GM04503 (cell line): ENCODE measurements at places on chromosomes 7 and 10.
A peak's percentile ranks its signal among the peaks of the same experiment; 100 is the strongest.

DNA sequence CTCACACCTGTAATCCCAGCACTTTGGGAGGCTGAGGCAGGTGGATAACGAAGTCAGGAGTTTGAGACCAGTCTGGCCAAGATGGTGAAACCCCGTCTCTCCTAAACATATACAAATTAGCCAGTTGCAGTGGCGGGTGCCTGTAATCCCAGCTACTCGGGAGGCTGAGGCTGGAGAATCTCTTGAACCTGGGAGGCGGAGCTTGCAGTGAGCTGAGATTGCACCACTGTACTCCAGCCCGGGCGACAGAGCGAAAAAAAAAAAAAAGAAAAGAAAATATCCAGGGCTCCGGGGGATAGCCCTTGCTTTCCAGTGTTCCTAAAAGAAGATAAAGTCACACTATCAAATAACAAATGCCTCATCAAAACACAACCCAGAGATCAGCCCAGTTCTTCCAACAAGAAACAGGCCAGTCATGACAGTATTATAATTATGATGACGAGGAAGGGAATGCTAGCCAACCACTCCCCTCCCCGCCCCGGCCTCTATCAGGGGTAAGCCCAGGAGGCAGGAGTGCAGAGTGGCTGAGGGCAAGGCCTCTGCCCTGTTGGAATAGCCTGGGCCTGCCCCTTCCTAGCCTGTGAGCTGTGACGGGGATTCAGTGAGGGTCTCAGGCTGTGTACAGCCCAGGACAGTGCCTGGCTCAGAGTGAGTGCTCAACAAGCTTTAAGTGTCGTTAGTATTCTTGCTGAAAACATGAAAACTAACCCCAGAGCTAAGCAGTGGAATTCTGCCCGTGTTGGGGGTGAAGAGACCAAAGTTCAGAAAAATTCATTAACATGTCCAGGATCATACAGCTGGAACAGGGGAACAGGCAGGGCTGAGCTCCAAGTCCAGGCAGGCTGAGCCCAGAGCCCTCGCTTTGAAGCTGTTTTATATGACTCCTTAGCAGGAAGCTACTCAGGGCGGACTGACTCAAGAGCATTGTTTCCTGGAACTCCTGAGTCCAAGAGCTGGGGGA lies 54.3 kb downstream of the FAM241B start:
- no peak for DNase-seq

- DNase-seq: no peak
Observed at GRCh38 chr7:156969972-156970420, 20.5 kb downstream of the NOM1 start.

DNA sequence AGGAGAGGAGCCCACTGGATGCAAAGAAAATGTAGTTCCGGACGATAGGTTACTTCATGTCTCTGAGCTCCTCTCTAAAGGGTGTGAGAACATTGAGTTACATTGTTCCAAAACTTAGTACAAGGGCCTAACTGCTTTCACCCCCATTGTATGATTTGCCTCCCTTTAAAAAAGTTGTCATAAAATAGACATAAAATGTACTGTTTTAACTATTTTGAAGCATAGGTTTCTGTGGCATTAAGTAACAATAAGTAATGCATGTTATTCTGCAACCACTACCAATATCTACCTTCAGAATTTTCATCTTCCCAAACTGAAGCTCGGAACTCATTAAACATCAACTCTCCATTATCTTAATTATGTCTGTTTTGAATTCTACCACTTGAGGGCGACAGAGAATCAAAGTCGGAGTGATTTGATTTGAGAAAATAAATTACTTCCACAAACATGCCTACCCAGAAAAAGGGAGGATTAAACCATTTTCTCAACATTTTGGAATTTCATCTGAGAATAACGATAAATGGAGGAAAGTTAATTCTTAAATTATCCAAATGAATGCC lies 2.7 kb downstream of the IGFBP1 start:
- no peak for DNase-seq

- no peak for DNase-seq
Observed at GRCh38 chr10:29248158-29248557, 40.7 kb upstream of the LYZL1 start.

GRCh38 chr10:49367600-49367999 lies 28.3 kb downstream of the DRGX start:
- no peak for DNase-seq

DNA sequence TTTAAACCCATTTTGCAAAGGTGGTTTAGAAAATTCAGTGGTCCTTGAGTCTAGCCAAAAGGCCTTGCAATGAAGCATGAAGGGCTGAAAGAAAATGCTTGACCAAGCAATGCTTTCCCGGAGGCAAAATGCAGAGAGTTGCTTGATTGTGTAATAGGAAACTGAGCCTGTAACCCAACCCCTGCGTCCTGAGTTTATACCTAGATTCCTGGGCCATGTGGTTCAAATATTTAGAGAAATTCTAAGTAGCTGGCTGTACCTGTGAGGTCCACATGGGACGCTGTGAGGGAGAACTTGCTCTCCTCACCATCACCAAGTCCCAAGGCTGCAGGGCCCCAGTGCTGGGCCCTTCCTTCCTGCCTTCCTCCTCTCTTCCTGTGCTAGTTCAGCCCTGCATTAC lies 45.7 kb downstream of the CXCL12 start:
- DNase-seq: no peak

DNA sequence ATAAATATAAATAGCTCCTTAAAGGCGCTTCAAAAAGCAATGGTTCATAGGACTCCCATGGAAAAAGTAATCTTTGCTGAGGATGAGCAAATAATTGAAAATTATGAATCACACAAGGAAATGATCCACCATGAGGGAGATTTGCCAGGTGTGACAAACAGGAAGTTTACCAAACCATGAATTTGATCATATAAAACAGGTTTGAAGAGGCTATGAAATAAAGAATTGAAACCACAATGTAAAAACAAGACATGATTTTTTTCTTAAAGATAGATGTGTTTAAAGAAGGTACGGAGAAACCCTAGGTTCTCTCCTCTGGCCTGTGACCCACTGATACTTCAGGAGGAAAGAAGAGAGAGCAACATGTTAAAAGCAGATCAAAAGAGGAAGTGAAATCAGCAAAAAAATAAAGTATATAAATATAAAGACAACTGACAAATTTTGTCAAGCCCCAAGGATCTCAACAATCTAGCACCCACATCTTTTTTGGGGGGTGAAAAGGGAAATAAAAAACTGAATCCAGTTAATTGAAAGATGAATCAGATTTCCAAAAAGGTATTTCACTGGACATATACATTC lies 111.3 kb upstream of the ASAH2 start:
- DNase-seq: no peak

DNA sequence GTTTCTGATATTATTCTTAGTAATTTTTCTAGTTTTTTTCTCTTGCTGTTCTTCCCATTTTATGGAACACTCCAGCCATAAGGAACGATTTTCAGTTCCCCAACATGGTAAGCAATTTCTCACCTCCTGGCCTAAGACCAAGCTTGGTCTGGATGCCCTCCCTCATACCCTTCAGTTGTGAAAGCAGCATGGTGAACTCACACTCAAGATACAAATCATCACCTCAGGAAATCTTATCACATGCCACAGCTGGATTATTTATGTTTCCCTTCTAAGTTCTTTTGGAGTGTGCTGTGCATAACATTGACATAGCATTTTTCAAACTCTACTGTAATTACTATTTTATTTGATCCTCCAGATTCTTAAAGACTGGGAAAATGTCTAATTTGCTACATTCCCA lies 216.6 kb downstream of the AGMO start:
- no peak for DNase-seq

- no peak for DNase-seq
Observed at GRCh38 chr10:107970512-107970911, 806.0 kb upstream of the SORCS1 start.

- no peak for DNase-seq
Observed at GRCh38 chr10:20970044-20970443, 72.9 kb upstream of the NEBL start.

- DNase-seq: no peak
Observed at GRCh38 chr7:157224627-157225026, 85.9 kb downstream of the UBE3C start.

- no peak for DNase-seq
Observed at GRCh38 chr7:5610500-5611186, 170.8 kb downstream of the RNF216 start.

- DNase-seq: no peak
Observed at GRCh38 chr7:115748123-115748738, 282.3 kb downstream of the TFEC start.

- no peak for DNase-seq
Observed at GRCh38 chr10:85012305-85012704, 683.9 kb downstream of the CCSER2 start.

- no peak for DNase-seq
Observed at GRCh38 chr10:58013406-58013805, 254.3 kb downstream of the IPMK start.

- no peak for DNase-seq
Observed at GRCh38 chr10:107649249-107649648, 484.7 kb upstream of the SORCS1 start.

GRCh38 chr7:26497801-26498596 lies 206.3 kb downstream of the SNX10 start:
- no peak for DNase-seq

GRCh38 chr7:115009139-115009538 lies 87.2 kb downstream of the MDFIC start:
- no peak for DNase-seq

DNA sequence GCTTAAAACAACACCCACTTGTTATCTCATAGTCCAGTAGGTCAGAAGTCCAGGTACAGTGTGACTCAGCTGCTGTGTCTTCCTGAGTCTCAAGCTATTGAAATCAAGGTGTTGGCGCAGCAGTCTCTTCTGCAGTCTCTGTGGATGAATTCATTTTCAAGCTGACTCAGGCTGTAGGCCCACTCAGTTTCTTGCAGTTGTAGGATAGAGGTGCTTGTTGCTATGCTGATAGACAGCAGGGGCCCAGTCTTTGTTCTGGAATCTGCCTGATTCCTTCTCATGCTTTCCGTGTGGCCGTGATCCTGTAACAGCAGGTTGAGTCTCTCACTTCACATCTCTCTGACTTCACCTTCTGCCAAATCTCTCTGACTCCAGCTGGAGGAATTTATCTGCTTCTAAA lies 400.4 kb upstream of the POM121L12 start:
- no peak for DNase-seq

- DNase-seq: no peak
Observed at GRCh38 chr10:120632047-120632446, 175.0 kb downstream of the PLPP4 start.

- DNase-seq: no peak
Observed at GRCh38 chr7:143322760-143323633, 7.1 kb downstream of the CLCN1 start.

DNA sequence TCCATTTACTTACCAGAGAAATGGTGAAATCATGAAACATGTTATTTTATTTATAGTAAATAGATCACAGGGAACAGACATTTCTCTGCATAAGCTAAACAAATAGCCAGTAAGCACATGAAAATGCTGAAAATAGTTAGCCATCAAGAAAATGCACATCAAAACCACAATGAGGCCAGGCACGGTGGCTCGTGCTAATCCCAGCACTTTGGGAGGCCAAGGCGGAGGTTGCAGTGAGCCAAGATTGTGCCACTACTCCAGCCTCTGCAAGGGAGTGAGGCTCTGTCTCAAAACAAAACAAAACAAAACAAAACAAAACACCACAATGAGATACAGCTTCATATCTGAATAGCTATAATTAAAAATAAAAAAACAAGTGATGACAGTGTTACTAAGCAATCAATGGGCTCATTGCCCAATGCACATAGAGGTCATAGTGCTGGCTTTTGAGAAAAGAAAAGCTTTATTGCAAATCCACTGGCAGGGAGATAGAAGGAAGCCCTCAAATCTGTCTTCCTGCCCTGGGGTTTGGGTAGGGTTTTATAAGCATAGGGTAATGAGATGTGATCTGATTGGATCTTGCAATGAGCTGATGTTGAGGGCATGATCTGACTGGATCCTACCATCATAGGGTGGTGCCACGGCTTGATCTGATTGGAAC lies 16.2 kb downstream of the CSTF2T start:
- peak; percentile 82 for DNase-seq

- DNase-seq: no peak
Observed at GRCh38 chr7:12519682-12520009, 50.9 kb upstream of the SCIN start.

GRCh38 chr7:20825555-20825954 lies 38.9 kb upstream of the SP8 start:
- no peak for DNase-seq

- no peak for DNase-seq
Observed at GRCh38 chr10:77251297-77252013, 386.2 kb downstream of the KCNMA1 start.

DNA sequence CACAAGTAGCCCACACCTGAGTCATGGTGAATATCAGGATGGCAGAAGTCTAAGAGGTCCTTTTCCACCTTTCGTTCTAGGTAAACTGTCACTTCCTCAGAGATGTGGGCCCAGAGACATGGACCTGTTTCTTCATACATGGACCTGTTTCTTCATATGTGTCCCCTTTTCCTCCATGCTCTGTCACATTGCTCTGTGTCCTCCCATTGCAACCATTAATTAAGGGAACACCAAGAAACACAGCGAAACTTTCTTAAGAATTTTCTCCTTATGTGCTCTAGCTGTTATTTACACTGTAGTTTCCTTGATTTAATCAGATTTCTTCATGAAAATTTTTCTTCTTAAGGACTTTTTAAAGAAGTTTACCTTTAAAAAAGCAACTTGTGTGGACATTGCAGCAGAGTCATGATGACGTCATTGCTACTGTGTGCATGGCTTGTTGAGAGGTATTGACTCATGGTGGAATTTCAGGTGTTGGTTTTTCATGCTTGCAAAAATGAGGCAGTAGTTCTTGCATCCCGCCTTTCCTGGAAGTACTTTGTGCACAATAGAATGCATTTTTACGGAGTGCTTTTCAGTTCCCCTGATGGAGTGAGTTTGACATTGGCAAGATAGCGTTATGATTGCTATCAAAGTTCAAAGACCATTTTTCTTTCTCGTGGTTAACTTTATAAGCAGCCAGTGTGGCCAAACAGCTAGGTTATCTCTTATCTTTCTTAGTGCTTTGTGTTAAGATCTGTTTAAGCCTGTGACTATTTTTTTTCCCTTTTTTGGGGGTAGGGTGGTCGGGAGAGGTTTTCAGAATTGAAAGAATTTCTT lies 37.7 kb downstream of the CFAP58 start:
- no peak for DNase-seq

- DNase-seq: no peak
Observed at GRCh38 chr7:139132887-139133286, 23.4 kb upstream of the ZC3HAV1 start.

- no peak for DNase-seq
Observed at GRCh38 chr10:51314481-51314880, 240.2 kb downstream of the PRKG1 start.

DNA sequence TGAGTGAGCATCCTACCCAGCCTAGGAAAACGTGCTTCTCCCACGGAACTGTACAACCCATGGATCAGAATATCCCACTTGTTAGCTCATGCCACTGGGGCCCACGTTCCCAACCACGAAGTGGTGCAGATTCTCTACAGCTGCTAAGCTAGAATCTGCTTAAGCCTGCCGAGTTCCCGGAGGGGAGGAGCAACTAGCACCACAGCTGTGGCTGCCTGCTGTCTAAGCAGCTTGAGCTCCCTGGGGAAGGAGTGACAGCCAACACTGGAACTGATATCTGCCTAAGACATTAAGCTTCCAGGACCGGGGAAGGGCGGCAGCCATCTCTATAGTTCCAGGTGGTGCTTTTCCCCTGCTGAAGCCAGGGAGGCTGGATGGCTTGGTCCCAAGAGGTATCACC lies 334.7 kb upstream of the CHRM2 start:
- no peak for DNase-seq

- DNase-seq: no peak
Observed at GRCh38 chr7:70857793-70858545, 274.0 kb upstream of the GALNT17 start.

GRCh38 chr10:95462740-95463667 lies 98.2 kb downstream of the SORBS1 start:
- DNase-seq: no peak

- no peak for DNase-seq
Observed at GRCh38 chr10:97220355-97220754, 34.6 kb upstream of the SLIT1 start.
